Muscle of leg (tissue), 16 donors: ENCODE measurements at places on chromosomes 2 and 18. TPM values are rescaled to one million over a fixed set of nuclear protein-coding genes. Genes with fewer than 3 reads are reported as not detected.
A peak's percentile ranks its signal among the peaks of the same experiment; 100 is the strongest.

GRCh38 chr2:198700319-198700718 lies 757.4 kb downstream of the SATB2 start:
- H3K27ac ChIP-seq, result no peak overlapping the region
- DNase-seq, result no peak
- H3K4me3 ChIP-seq, result no peak overlapping the region

DNA sequence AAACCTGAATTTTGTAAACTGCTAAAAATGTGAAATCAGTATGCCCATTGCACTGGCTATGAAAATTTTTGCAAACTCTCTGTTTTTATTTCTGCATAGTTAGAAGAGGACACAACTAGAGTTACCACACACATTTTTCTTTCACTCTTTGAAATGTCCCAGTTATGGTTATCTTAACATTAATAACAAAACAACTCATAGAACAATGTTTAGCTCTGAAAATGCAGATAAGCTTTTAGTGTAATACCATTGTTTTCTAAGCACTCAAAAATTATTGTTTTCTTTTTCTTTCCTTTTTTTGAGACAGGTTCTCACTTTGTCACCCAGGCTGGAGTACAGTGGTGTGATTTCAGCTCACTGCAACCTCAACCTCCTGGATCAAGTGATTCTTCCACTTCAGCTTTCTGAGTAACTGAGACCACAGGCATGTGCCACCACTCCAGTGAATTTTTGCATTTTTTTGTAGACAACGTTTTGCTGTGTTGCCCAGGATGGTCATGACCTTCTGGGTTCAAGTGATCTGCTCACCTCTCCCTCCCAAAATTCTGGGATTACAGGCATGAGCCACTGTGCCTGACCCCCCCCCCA lies 1204.5 kb upstream of the ZEB2 start:
- no peak overlapping the region for H3K4me3 ChIP-seq
- no peak overlapping the region for H3K27ac ChIP-seq
- H3K36me3 ChIP-seq, result no peaks in the 10 kb centered on the region
- H3K4me1 ChIP-seq, result no peaks in the 10 kb centered on the region
- no peaks in the 10 kb centered on the region for H3K27me3 ChIP-seq

GRCh38 chr2:111957872-111958354 lies 59.5 kb downstream of the MERTK start:
- no peak overlapping the region for H3K27ac ChIP-seq
- peak; percentile 54 for DNase-seq
- H3K4me1 ChIP-seq, result no peaks in the 10 kb centered on the region
- H3K36me3 ChIP-seq, result no peaks in the 10 kb centered on the region

DNA sequence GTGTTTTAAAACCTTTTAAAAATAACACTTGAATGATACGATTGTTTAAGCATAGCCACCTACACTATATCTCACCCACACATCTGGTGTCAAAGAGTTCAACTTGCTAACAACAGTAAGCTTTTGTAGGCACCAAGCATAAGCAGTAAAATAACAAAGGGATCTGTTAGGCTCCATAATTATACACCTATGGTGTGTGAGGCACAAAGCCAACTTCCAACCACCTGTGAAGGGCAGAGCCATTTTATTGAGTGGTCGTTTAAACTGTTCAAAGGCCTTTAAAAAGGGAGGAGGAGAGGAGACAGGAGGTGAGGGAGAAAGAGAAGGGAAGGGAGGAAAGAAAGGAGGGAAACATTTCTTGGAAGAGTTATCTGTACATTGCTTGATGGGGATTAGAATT lies 27.9 kb downstream of the NEMP2 start:
- H3K27ac ChIP-seq, result no peak overlapping the region
- no peak overlapping the region for H3K4me3 ChIP-seq
- H3K36me3 ChIP-seq, result peaks cover 21% of the 10 kb centered on the region
- H3K4me1 ChIP-seq, result peaks cover 2% of the 10 kb centered on the region
- no peak for DNase-seq

GRCh38 chr2:129117434-129117833 lies 798.8 kb upstream of the HS6ST1 start:
- H3K27me3 ChIP-seq, result no peaks in the 10 kb centered on the region
- H3K4me1 ChIP-seq, result no peaks in the 10 kb centered on the region
- H3K27ac ChIP-seq, result no peak overlapping the region
- H3K4me3 ChIP-seq, result no peak overlapping the region
- no peaks in the 10 kb centered on the region for H3K36me3 ChIP-seq
- DNase-seq, result peak; percentile 35

GRCh38 chr2:214519258-214519818 lies 108.5 kb downstream of the VWC2L start:
- H3K4me1 ChIP-seq, result no peaks in the 10 kb centered on the region
- H3K4me3 ChIP-seq, result no peak overlapping the region
- no peak for DNase-seq
- no peak overlapping the region for H3K27ac ChIP-seq
- no peaks in the 10 kb centered on the region for H3K36me3 ChIP-seq
- no peaks in the 10 kb centered on the region for H3K27me3 ChIP-seq

DNA sequence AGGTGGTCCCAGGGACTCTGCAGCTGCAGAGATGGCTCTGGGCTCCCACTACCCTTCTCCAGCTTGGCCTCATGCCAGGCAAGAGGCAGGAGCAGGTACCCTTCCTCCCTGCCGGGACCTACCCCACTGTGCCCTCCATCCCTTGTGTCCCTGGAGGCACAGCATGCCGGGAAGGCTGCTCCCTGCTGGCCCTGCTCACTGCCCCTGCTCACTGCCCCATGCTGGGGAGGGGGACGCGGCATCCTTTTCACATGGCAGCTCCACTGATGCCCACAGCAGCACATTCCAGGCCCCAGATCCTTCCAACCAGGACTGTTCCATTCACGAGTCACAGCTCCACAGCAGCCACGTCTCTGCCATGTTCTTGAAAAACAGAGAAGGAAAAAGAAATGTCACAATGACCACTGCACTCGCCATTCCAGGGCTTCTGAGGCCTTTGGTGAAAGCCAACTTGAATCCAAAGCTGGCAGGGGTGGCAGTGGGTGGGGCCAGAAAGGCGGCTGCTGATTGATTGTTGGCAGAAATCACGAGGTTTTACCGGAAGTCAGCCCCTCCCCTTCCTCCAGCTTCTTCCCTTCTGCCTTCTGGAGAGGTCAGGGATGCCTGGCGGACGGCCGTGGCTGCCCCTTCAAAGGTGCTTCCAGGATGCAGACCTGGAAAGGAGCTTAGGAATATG lies 268.0 kb downstream of the CYP26B1 start:
- H3K36me3 ChIP-seq, result no peaks in the 10 kb centered on the region
- DNase-seq, result no peak
- peaks cover 41% of the 10 kb centered on the region for H3K4me1 ChIP-seq
- H3K27me3 ChIP-seq, result no peaks in the 10 kb centered on the region

- H3K4me3 ChIP-seq, result no peak overlapping the region
- H3K27ac ChIP-seq, result no peak overlapping the region
- no peaks in the 10 kb centered on the region for H3K36me3 ChIP-seq
- peak; percentile 6 for DNase-seq
- H3K27me3 ChIP-seq, result no peaks in the 10 kb centered on the region
- peaks cover 5% of the 10 kb centered on the region for H3K4me1 ChIP-seq
Measured at GRCh38 chr2:88959480-88960204, 268.2 kb downstream of the RPIA start.

DNA sequence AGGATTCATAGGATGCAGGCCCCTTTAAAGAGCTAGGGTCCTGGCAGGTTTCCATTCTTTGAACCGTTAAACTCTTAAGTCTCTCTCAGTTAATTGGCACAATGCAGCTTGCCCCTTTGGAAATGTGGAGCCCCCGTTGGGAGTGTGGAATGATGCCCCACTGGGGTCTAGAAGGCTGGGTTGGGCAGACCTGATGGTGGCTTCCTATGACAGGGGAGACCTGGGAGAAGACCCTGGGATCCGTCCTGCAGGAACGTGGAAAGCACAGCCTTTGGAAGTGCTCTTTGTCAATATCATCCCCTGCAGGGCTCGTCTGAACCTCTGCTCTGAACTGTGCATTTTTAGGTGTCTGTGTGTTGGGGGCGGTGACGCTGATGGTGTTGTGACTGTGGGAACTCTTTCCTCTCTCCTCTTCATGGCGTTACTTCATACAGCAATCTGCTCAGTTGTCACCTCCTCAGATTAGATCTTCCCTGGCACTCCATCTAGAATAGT lies 190.6 kb downstream of the MYCN start:
- no peaks in the 10 kb centered on the region for H3K4me1 ChIP-seq
- H3K4me3 ChIP-seq, result no peak overlapping the region
- no peaks in the 10 kb centered on the region for H3K36me3 ChIP-seq
- no peak for DNase-seq

GRCh38 chr18:7786569-7786968 lies 219.5 kb downstream of the PTPRM start:
- DNase-seq, result no peak
- no peaks in the 10 kb centered on the region for H3K36me3 ChIP-seq
- no peak overlapping the region for H3K4me3 ChIP-seq
- H3K27me3 ChIP-seq, result no peaks in the 10 kb centered on the region
- H3K27ac ChIP-seq, result no peak overlapping the region
- H3K4me1 ChIP-seq, result peaks cover 3% of the 10 kb centered on the region

GRCh38 chr18:14085770-14086457 lies 46.3 kb downstream of the ZNF519 start:
- no peaks in the 10 kb centered on the region for H3K36me3 ChIP-seq
- H3K4me1 ChIP-seq, result peaks cover 9% of the 10 kb centered on the region
- no peaks in the 10 kb centered on the region for H3K27me3 ChIP-seq

GRCh38 chr2:45964223-45964841 lies 312.9 kb downstream of the PRKCE start:
- H3K27ac ChIP-seq, result no peak overlapping the region
- H3K36me3 ChIP-seq, result no peaks in the 10 kb centered on the region
- H3K4me3 ChIP-seq, result no peak overlapping the region
- peaks cover 4% of the 10 kb centered on the region for H3K27me3 ChIP-seq
- peak; percentile 54 for DNase-seq

DNA sequence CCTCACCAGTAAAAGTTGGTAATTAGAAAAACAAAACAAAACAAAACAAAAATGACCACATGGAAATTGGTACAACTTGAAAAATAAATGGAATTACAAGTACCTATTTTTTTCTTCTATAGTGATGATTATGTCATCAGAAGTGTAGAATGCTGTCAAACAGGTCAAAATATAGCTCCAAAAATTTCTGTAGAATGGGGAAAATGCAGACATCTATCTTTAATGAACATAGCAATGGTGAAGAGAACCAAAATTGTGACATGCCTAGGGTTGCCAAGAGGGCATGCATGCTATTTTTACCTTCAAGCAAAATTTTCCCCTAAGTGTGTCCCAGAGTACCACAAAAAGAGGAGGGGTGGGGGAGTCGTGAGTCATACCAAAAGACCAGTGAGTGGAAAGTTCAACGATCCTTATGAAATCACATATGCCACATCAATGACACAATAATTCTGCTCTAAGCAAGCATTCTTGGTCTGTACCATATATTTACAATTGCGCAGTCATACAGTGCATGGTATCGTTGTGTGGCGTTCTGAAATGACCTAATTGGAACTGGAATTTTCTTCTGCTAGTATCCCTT lies 1436.4 kb downstream of the SUCLG1 start:
- H3K4me3 ChIP-seq, result no peak overlapping the region
- no peak overlapping the region for H3K27ac ChIP-seq
- H3K36me3 ChIP-seq, result no peaks in the 10 kb centered on the region
- H3K4me1 ChIP-seq, result no peaks in the 10 kb centered on the region
- DNase-seq, result no peak

- no peaks in the 10 kb centered on the region for H3K4me1 ChIP-seq
- no peaks in the 10 kb centered on the region for H3K36me3 ChIP-seq
- no peak overlapping the region for H3K4me3 ChIP-seq
- H3K27ac ChIP-seq, result no peak overlapping the region
Measured at GRCh38 chr2:119119076-119119785, 39.3 kb downstream of the C1QL2 start.

DNA sequence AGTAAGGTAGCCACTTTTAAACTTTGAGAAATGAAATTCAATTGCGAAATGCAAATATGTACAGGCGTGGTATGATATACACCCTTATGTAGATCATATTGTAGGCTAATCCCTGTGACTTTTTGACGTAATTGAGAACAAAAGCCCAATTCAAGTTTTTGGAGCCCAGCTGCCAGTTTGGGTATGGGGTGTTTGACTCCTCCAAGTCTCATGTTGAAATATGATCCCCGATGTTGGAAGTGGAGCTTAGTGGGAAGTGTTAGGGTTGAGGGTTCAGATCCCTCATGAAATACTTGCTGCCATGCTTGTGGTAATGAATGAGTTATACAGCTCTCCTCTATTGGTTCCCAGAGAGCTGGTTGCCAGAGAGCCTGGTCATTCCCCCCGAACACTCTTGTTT lies 1666.8 kb downstream of the SUCLG1 start:
- H3K36me3 ChIP-seq, result no peaks in the 10 kb centered on the region
- H3K27ac ChIP-seq, result no peak overlapping the region
- no peak overlapping the region for H3K4me3 ChIP-seq
- no peaks in the 10 kb centered on the region for H3K4me1 ChIP-seq
- H3K27me3 ChIP-seq, result no peaks in the 10 kb centered on the region
- no peak for DNase-seq

DNA sequence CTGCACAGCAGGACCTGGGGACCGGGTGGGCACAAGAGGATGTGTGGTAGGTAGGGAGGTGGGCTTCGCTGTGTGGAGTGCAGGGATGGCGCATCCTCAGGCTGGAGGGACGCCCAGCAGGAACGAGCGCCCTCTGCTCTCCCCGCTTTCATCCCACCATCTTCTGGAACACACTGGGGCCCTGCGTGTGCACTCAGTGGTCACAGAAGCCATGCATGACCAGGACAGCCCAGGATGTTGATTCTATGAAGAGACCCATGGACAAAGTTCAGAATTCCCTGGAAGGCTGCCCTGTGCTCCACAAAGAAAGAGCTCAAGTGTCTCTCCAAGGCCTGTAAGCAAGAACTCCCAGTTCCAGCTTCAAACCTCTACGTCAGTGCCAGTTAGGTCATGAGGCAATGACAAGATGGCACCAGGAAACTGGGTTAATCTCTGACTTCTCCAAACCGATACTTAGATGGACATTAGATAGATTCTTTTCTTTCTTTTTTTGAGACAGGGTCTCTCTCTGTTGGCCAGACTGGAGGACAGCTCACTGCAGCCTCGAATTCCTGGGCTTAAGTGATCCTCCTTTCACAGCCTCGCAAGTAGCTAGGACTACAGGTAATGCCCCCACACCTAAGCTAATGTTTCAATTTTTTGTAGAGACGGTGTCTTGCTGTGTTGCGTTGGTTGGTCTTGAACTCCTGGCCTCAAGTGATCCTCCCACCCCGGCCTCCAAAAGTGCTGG lies 3.4 kb downstream of the SLC66A2 start:
- no peak overlapping the region for H3K4me3 ChIP-seq
- H3K36me3 ChIP-seq, result peaks cover 35% of the 10 kb centered on the region
- peaks cover 45% of the 10 kb centered on the region for H3K4me1 ChIP-seq
- H3K27ac ChIP-seq, result no peak overlapping the region

- H3K36me3 ChIP-seq, result no peaks in the 10 kb centered on the region
- H3K4me3 ChIP-seq, result no peak overlapping the region
- no peaks in the 10 kb centered on the region for H3K4me1 ChIP-seq
- no peak overlapping the region for H3K27ac ChIP-seq
- DNase-seq, result no peak
Measured at GRCh38 chr18:2485983-2486382, 85.3 kb downstream of the METTL4 start.

GRCh38 chr18:80241919-80242777 lies 5.2 kb downstream of the PARD6G start:
- H3K4me3 ChIP-seq, result no peak overlapping the region
- H3K36me3 ChIP-seq, result no peaks in the 10 kb centered on the region
- DNase-seq, result no peak

MC4R gene
- 0.62 TPM for total RNA-seq

CXCR4 gene
- 23.1 TPM for total RNA-seq

MAL gene
- total RNA-seq, result 2.4 TPM

GKN2 gene
- not detected for total RNA-seq

SLC16A14 gene
- 4.2 TPM for total RNA-seq

VRK2 gene
- total RNA-seq, result 15.0 TPM

ATL2 gene
- 44.1 TPM for total RNA-seq

LRP1B gene
- 0.84 TPM for total RNA-seq

SIX3 gene
- not detected for total RNA-seq

HOXD8 gene
- total RNA-seq, result 13.9 TPM

ACVR2A gene
- 36.3 TPM for total RNA-seq
